T1000 (cell line): ENCODE measurements at places on chromosomes 11 and 22.

DNA sequence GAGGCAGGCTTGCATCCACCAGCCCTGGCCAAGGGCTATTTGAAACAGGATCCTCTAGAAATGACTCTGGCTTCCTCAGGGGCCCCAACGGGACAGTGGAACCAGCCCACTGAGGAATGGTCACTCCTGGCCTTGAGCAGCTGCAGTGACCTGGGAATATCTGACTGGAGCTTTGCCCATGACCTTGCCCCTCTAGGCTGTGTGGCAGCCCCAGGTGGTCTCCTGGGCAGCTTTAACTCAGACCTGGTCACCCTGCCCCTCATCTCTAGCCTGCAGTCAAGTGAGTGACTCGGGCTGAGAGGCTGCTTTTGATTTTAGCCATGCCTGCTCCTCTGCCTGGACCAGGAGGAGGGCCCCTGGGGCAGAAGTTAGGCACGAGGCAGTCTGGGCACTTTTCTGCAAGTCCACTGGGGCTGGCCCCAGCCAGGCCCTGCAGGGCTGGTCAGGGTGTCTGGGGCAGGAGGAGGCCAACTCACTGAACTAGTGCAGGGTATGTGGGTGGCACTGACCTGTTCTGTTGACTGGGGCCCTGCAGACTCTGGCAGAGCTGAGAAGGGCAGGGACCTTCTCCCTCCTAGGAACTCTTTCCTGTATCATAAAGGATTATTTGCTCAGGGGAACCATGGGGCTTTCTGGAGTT is 13.3 kb downstream of the IL10RA start:
- no peak for DNase-seq

DNA sequence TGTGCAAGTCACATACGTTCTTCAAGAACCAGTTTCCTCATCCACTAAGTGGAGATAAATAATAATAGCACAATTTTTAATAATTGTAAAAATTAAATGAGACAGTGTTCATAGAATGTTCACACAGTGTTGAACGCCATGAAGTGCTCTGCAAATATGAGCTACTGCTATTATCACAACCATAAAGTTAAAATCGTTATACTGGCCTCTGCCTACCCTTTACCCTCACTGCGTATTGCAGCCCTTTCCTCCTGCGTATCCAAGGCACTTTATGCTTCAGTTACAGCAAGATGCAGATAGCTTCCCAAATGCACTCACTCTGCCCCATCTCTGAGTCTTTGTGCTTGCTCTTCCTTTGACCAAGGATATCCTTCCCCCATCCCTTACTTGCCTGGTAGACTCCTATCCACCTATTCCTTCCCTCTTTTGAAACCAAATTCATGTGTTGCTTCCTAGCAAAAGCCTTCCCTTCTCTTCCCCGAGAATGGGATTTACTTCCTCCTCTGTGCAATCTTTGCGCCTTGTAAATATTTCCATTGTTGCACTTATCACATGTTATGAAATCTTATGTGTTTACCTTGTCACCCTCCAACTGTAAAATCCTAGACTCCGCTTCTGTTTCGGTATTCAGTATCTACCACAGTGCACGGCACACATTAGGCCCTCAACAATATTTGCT is 196.9 kb downstream of the ADAMTS15 start:
- no peak for DNase-seq

GRCh38 chr22:49800408-49801238 is 27.1 kb downstream of the BRD1 start:
- no peak for DNase-seq

- DNase-seq = no peak
Measured at GRCh38 chr11:126491092-126491491, 135.6 kb downstream of the ST3GAL4 start.

DNA sequence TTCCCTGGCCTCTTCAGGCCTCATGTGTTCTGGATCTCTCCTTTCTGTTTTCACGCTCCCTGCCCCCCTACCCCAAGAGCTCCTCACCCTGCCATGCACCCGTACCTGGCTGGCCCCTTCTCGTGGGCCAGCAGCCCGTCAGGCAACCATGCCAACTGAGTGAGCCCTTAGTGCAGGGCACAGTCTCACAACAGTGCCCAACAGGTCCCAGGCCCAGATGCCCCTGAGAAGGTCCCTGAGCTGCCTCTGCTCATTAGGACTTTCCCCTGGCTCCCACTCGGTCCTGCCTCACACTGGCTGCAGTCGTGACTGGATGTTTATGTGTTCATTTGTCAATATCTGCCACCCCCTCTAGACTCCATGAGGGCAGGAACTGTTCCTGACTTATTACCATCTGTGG is 44.8 kb upstream of the IGSF9B start:
- no peak for DNase-seq

DNA sequence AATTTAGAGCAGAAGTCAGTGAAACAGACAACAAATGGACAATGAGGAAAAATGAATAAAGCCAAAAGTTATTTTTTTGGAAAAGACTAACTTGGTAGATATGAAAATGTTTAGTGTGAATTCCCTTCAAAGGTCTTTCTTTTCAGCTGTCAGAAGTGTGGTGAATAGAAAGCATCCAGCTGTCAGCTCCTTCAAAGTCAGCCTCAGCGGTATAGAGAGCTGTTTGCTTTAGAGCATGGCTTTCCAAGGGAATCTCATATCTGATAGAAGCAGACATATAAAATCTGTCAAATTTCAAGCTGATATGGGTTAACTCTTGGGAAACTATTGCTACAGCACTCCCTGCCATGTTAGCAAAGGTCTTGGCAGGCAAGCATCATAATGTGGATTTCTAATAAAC is 309.3 kb downstream of the CASP12 start:
- no peak for DNase-seq
